ENCODE measurements at places on chromosomes 1 and 21.

GRCh38 chr1:235741294-235741693 lies 91.7 kb upstream of the GNG4 start:
- no peak for DNase-seq

DNA sequence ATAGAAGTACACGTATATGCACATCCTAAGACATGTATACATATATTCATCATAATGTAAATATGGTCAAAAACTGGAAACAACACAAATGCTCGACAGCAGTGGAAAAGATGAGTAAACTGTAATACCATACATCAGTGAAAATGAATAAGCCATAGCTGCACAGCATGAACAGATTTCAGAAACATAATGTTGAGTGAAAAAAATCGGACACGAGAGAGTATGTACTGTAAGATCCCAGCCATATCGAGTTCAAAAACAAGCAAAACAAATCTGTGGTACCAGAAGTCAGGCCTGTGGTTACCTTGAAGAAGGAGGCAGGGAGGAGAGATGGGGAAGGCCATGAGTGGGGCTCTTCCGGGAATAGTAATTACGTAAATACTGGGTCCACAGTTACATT lies 90.4 kb downstream of the GLIS1 start:
- DNase-seq = no peak

GRCh38 chr1:183907070-183907469 lies 102.2 kb downstream of the RGL1 start:
- DNase-seq = no peak

- DNase-seq = no peak
Observed at GRCh38 chr1:70044832-70045231, 160.5 kb downstream of the LRRC40 start.

- no peak for DNase-seq
Observed at GRCh38 chr1:212503714-212504113, 71.0 kb downstream of the NENF start.

DNA sequence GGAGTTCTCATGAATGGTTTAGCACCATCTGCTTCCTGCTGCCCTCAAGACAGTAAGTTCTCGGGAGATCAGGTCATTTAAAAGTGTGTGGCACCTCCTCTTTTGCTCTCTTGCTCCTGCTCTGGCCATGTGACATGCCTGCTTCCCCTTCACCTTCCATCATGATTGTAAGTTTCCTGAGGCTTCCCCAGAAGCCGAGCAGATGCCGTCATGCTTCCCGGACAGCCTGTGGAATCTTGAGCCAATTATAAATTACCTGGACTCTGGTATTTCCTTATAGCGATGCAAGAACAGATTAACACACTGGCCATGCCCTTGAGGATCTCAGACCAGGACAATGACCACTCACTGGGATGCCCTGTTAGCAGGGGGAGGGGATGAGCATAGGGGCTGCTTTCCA lies 212.3 kb downstream of the MATN1 start:
- DNase-seq = no peak

DNA sequence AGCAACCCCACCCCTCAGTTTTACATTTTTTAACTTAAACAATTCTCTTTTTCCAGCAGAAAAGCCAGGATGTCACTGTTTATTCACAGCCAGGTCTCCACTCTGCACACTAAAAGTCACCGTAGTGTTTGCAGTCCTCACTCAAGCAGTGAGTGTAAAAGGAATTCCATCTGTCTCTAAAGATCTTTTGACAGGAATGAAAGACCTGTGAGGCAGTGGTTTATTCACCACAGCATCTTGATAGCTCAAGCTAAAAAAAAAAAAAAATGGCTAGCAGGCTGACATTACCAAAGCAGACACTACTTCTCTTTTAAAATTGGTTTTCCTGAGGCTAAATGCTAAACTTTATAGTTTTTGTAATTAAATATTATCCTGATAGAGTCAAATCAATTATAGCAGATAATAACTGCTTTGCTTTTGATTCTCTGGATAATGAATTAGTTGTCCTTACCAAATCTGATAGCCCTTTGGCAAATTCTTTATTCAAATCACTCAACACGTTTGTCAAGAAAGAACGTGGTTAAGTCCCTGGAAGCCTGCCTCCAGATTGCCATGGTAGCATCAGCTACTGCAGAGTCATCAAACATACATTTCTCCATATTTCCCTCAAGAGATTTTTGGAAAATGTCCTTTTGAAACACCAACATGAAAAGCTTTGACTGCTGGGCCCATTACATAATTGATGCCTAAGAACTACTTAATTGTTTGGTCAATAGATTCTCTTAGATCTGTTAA lies 22.2 kb upstream of the SLC5A9 start:
- DNase-seq = no peak

- DNase-seq = no peak
Observed at GRCh38 chr1:193754732-193755427, 568.5 kb upstream of the B3GALT2 start.

- no peak for DNase-seq
Observed at GRCh38 chr21:36852293-36852692, 114.2 kb downstream of the HLCS start.

DNA sequence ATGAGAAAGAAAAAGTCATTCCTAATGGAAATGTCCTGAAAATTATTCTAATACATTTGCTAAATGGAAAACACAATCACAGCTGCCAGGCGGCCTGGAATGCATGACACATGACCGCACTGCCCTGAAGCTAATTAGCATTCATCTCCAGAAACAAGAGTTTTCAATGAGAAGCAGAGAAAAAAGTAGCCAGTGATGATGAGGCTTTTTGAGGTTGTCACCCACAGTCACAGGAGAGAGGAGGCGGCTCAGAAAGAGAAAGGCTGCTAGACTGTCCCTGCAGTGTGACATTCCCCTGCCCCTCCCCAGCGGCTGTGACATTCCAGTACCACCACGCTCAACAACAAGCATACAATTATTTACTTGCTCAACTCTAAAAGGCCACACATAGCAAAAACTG lies 122.9 kb upstream of the KRTAP19-8 start:
- no peak for DNase-seq

DNA sequence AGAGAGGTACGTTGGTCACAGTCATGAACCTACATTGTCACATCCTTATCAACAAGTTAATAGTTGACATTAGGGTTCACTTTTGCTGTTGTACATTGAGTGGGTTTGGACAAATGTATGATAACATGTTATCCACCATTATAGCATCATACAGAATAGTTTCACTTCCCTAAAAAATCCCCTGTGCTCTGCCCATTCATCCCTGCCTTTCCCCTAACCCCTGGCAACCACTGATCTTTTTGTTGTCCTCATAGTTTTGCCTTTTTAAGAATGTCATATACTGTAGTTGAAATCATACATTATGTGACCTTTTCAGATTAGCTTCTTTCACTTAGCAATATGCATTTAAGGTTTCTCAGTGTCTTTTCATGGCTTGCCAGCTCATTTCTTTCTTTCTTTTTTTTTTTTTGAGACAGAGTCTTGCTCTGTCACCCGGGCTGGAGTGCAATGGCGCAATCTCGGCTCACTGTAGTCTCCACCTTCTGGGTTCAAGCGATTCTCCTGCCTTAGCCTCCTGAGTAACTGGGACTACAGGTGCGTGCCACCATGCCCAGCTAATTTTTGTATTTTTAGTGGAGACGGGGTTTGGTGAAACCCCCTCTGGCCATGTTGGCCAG lies 50.6 kb downstream of the UCK2 start:
- DNase-seq = no peak

GRCh38 chr1:186568221-186568620 lies 107.3 kb upstream of the PDC start:
- no peak for DNase-seq

GRCh38 chr1:150798525-150798924 lies 9.5 kb downstream of the CTSK start:
- DNase-seq = no peak

DNA sequence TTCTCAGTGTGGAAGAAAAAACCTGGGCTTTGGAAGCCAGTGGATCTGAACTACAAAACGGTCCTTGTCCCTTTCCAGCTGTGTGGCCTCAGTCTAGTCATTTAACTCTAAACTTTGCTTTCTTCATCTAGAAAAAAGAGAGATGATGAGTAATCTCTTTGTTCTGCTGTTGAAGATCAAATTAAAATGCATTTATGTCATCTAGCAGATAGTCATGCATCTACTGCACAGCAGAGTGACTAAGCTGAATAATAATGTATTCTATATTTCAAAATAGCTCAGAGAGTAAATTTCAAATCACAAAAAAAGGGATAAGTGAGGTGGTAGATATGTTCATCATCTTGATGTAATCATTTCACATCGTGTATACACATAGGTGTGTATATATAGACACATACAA lies 473.2 kb downstream of the DSCAM start:
- DNase-seq = no peak

- DNase-seq = no peak
Observed at GRCh38 chr21:45289134-45289533, 1.4 kb upstream of the POFUT2 start.

DNA sequence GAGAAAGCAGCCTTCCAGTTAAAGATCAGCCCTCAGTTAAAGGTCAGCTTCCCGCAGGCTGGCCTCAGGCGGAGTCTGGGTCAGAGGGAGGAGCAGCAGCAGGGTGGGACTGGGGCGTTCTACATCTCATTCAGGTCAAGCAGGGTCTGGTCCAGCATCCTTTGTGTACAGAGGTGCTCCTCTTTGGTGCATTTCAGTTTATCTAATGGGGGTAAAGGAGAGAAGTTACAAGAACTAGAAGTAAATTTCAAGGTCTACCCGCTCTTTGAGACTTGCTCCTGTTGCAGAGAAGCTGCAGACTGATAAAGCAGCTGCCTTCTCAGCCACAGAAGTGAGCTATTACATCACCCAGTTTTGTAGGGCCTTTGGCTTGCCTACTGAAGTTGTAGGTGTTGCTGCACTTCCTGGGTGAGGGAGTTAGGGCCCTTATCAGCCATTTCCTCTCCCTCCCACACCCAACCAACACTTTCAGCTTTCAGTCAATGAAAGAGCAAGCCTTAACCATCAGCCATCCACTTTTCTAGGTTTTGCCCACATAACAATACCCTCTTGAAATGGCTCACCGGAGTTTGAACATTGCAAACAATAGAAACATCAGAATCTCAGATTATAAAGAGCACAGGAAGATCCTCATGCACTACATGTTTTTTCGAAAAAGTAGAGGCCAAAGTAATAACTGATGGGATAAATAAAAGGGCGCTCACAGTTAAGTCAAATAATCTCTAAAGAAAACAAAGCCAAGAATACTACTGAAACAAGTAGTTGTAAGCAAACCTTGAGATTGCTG lies 2.8 kb upstream of the NUP210L start:
- peak; percentile 61 for DNase-seq

DNA sequence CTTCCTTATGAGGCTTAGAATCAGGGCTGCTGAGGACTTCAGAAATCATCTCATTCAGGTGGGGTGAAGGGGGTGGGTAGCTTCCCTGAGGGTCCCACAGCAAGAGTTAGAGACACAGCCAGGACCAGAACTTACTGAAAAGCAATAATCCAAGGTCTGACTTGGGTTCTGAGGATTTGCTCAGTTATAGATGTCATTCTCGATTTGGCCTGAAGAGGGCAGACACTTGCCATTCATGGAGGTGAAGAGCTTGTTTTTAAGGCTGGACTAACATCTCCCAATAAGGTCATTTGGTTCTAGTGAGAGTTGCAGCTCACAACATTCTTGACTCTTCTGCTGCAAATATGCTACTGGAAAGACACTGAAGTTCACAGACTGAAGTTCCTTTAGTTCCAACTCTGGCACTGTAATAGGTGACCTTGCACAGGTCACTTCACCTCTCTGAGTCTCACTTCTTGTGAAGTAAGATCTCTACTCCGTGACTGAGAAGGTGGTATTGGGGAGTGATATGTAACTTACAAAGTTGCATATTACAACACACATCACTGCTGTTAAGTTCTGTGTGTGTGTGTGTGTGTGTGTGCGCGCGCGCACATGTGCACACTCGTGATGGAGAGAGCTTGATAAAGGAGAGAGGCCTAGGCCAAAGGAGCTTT lies 69.8 kb upstream of the DIRAS3 start:
- DNase-seq = no peak

GRCh38 chr1:168696125-168696760 lies 32.8 kb downstream of the DPT start:
- no peak for DNase-seq

- DNase-seq = no peak
Observed at GRCh38 chr1:96424877-96425276, 296.7 kb upstream of the PTBP2 start.

DNA sequence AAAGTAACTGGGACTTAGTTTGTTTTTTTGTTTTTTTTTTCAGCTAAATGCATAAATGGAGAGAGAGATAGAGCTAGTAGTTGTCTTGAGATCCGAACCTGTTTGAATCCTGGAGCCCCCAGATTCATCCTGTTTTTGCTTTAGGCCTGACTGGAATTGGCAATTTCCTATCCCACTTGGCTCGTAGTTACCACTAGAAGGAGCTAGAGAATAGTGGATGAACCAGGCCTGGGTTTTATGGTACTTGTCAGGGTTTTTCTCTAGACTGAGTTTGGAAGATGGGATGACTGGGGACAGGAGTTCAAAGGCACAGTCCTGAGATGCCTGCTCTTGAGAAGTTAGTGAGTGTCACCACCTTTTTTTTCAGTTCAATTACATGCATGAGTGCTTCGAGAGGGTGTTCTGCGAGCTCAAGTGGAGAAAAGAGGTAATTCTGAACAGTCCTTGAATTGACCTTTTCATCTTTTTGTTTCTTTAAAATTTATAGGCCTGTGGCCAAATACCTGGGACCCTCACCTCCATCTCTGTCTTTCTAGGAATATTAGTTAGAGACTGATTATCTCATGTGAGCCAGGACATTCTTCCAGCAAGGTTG lies 23.4 kb downstream of the CELF3 start:
- no peak for DNase-seq

- no peak for DNase-seq
Observed at GRCh38 chr21:38702196-38702595, 103.5 kb upstream of the ETS2 start.

GRCh38 chr1:85577419-85578320 lies 2.9 kb upstream of the CCN1 start:
- no peak for DNase-seq

DNA sequence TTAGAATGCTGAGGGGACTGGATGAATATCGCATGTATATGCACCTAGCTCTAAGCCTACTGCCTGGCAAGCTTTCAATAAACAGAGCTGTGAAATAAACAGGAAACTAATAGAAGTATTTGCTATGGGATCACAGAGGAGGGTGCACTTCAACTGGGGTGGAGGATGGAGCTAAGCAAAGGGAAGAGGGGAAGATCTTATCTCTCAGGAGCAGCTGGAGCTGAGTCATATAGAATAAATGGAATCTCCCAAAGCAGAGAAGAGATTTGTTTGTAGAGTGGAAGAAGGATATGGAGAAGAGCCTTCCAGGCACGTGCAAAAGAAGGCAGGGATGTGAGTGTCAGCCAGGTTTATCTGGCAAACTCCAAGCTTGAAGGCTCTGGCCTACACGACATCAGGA lies 17.0 kb upstream of the KCNA10 start:
- no peak for DNase-seq

- DNase-seq = no peak
Observed at GRCh38 chr1:238752327-238752726, 634.0 kb upstream of the CHRM3 start.

All from activated T-cell treated with anti-CD3 and anti-CD28 coated beads, Interleukin-2, amount 50 U/mL, for 4 hours (primary cell).